ENCODE measurements at places on chromosomes 6 and 20. TPM values are rescaled to one million over a fixed set of nuclear protein-coding genes. Genes with fewer than 3 reads are reported as not detected.

Gene RNF182
- total RNA-seq = 24.7 TPM

Gene EFCAB8
- not detected for total RNA-seq

Gene TCF21
- not detected for total RNA-seq

Gene MUC22
- 0.06 TPM for total RNA-seq

Gene OR12D3
- total RNA-seq = not detected

Gene POM121L2
- total RNA-seq = not detected

Gene VIP
- not detected for total RNA-seq

Gene DDX43
- not detected for total RNA-seq

Gene SALL4
- total RNA-seq = 1.7 TPM

Gene SLC4A11
- total RNA-seq = 26.8 TPM

Gene CD109
- total RNA-seq = 16.8 TPM

Gene SNAP91
- not detected for total RNA-seq

Gene CLPSL1
- not detected for total RNA-seq

Gene ZDHHC14
- total RNA-seq = 10.6 TPM

Gene PRSS35
- 3.2 TPM for total RNA-seq

Gene SLC32A1
- not detected for total RNA-seq

Gene COX4I2
- not detected for total RNA-seq

Gene LTB
- 1.5 TPM for total RNA-seq

Gene SLC22A7
- total RNA-seq = not detected

Gene SLC17A3
- not detected for total RNA-seq

Gene BTN3A1
- 5.4 TPM for total RNA-seq

Gene FAM162B
- total RNA-seq = not detected

Gene SLC17A1
- total RNA-seq = not detected

Gene C20orf144
- not detected for total RNA-seq

Gene ZSCAN31
- 10.7 TPM for total RNA-seq

Gene PPIL1
- total RNA-seq = 39.9 TPM

Gene B3GAT2
- not detected for total RNA-seq

Gene PBOV1
- not detected for total RNA-seq

Gene HLA-DQA2
- total RNA-seq = not detected

Gene RBPJL
- not detected for total RNA-seq

All from PC-3 (cell line).